ENCODE measurements at places on chromosomes 5 and 9.

GRCh38 chr5:113264046-113264445 is 170.7 kb downstream of the TSSK1B start:
- DNase-seq = no peak

GRCh38 chr9:86405086-86405491 is 50.9 kb upstream of the TUT7 start:
- no peak for DNase-seq

DNA sequence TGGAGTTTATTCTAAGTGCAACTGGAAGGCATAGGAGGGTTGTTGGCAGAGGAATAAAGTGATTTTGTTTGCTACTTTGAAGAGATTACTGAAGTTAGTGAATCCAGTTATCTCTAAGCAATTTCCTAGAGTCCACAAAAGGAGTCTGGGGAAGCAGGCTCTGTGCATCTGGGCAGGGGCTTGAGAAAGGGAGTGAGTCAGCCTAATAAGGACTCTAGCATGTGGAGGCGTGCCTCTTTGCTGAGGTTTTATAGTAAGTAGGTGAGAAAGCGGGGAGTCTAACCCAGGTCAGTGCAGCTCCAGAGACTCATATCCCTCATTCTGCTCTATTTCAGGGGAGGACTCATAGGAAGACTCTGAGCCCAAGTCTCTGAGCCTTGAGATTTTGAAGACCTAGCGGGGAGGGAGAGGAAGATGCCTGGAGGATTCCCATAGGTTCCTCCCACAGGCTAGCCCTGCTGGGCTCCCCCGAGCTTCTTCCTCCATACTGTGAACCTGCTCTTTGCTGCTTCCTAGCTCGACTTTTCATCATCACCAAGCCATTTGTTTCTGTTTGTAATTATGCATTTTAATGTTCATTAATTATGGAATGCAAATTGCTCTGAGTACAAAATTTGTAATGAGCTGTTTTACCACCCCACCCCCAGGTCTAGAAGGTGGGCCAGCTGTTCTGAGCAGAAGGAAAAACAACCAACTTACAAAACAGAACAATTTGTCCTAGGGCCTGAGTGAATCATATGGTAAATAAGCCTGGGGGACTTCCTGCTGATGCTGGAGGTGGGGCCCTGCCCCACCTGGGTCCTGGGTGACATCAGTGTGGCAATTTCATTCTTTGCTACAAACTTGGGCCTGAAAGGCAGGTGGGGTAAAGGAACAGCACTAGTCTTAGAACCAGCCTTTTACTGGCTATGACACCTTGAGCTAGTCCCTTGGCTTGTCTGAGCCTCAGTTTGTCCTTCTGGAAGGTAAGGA is 150.2 kb downstream of the TRIM32 start:
- DNase-seq = no peak

- DNase-seq = no peak
These were observed 38.0 kb downstream of the OSMR start for GRCh38 chr5:38883842-38884241.
